ENCODE measurements at places on chromosomes 16 and 17.

DNA sequence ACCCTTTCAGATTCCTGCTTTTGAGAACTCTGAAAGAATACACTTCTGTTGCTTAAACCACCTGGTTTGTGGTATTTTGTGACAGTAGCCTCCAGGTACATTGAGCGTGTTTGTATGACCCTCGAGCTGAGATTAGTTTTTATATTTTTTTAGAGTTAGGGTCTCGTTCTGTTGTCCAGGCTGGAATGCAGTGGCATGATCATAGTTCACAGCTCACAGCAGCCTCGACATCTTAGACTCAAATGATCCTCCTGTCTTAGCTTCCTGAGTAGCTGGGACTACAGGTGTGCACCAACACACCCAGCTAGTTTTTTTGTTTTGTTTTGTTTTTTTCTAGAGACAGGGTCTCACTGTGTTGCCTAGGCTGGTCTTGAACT, 4.5 kb upstream of the ITPRIPL2 start:
- DNase-seq = no peak

DNA sequence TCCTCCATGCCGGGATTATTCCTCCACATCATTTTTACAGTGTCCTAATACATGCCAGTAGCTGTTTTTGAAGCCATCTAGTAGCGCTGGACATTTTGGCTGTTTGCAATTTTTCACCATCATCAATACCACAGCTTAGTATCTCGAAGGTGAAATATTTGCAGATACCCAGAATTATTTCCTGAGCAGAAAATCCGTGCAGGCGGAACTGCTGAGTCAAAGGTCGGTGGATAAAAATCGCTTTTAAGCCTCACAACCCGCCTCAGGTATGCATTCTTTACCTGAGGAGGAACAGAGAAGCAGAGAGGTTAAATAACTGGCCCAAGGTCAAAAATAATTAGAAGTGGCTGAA, 584 bp upstream of the TNRC6A start:
- no peak for DNase-seq

GRCh38 chr16:794091-794822, 5.8 kb downstream of the CHTF18 start:
- DNase-seq = no peak

DNA sequence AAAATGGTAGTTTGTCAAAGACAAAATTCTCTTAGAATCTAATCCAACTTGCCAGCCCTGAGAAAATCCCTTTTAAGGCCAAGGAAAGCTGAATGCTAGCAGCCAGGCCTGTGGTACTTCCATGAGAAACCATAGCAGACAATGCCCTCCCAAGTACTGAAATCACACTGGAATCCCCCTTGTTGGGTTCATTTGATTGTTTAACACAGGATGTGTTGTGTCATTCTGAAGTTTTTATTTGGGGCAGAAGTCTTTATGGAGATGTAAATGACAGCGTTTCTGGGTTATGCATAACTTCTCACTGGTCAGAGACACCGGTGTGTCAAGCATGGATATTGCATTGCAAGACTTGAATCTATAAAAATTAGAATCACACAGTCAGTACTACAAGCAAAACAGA, 6.0 kb upstream of the ARL2BP start:
- DNase-seq = no peak

DNA sequence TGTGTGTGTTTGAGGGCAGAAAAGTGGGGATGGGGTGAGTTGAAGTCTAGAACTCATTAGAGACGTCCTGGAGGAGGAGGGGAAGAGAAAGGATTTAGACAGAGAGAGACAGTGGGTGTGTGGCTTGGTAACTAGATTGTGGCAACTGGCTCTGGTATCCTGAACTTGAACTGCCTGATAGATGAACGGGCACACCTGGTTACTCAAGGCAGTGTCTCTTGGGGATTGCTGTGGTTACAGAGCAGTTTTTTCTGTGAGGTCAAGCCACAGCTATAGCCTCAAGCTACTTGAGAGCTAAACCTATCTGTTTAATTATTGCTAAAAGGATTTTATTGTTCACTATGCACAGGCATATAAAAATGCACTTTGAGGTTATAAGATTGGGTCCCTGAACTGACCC, 29.8 kb upstream of the MYH2 start:
- no peak for DNase-seq

DNA sequence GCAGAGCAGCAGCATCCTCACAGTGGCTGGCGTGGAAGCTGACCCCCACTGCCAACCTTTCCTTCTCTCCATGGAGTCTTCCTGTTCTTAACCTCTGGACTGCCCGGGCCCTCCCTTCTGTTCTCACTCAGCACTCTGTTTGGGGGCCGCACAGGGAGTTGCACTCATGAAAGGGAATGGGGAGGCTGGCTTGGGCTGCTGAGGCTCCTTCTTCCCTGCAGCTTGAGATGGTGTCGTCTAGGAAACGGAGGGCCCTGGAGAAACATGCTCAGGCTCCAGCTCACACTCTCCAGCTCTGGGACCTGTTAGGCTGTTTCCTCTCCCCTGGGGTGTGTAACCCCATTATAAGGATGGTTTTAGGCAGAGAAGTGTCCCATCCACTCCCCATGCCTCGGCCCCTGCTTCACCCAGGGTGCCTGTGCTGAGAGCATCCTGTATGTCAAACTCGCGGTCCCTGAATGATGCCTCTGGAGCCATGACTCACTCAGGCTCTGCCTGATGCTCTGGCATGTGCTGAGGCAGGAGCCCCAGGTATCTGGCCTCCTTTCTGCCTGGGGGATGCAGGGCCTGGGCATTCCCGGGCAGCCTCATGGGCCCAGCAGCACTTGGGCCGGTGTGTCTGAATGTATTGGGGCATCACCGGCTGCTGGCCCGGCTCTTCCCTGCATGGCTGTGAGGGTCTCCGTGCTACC, 18.9 kb downstream of the TMEM94 start:
- no peak for DNase-seq

- no peak for DNase-seq
Measured at GRCh38 chr16:68227850-68228553, 7.9 kb downstream of the ESRP2 start.

GRCh38 chr16:72664056-72664508, 383.8 kb downstream of the ZFHX3 start:
- no peak for DNase-seq
